ENCODE measurements at places on chromosomes 13 and 19.

DNA sequence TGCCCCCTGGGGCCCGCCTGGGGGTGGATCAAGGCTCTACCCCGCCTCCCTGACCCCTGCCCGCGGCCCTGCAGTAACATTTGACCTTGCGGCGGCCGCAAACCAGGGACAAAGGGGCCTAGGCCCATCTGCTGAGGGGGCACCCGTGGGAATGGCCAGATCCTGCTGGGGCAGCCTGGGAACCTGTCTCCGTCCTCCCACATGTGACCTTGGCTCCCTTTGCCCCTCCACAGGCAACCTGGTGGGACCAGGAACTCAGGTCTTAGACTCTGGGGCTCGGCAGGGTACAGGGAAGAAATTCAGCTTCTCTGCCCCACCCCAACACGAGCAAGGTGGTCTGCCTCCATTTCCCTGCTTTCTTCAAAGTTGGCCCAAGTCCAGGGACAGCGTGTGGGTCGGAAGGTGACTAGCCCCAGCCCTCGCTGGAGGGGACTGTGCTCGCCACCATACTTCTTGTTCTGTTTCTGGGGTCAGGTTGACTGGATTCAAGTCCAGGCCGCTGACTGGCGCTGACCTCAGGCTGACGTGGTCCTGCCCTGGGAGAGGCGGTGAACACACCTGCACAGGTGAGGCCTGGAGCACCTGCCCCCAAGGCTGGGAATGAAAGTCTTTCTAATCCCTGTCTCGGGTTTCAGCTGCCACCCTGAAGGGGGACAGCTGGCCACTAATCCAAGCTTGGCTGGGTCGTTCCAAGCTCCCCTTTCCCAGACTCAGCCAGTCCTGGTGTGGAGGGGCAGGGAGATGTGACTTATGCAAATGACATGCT, 2.5 kb upstream of the NR2F6 start:
- no peak for DNase-seq

DNA sequence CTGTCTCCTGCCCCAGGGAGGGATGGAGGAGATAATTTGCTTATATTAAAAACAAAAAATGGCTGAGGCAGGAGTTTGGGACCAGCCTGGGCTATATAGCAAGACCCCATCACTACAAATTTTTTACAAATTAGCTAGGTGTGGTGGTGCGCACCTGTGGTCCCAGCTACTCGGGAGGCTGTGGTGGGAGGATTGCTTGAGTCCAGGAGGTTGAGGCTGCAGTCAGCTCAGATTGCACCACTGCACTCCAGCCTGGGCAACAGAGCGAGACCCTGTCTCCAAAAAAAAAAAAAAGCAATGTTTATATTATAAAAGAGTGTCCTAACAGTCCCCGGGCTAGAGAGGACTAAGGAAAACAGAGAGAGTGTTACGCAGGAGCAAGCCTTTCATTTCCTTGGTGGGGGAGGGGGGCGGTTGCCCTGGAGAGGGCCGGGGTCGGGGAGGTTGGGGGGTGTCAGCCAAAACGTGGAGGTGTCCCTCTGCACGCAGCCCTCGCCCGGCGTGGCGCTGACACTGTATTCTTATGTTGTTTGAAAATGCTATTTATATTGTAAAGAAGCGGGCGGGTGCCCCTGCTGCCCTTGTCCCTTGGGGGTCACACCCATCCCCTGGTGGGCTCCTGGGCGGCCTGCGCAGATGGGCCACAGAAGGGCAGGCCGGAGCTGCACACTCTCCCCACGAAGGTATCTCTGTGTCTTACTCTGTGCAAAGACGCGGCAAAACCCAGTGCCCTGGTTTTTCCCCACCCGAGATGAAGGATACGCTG, 184.0 kb downstream of the KDM4B start:
- no peak for DNase-seq

GRCh38 chr13:102405499-102406100, 3.8 kb upstream of the FGF14 start:
- DNase-seq = no peak

DNA sequence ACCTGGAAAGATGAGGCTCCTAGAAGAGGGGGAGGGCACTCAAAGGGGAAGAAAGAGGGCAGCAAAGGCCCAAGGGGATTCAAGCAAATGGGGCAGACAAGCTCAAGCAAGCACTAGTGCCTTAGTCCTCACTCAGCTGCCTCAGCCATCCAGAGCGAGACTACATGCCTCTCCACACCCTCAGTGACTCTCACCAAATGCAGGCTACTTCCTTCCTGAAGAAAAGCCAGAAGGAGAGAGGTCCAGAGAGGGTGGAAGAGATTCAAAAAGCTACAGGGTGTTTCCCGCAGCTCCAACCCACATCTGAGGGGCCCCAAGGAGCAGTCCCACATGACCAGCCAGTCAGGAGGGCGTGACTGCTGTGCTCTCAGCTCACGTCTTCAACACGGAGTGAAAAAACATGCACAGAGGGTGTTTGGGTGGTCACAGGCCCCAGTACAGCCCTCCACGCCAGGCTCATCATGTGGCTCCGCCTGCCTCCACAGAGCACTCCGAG, 40.5 kb downstream of the MIPEP start:
- no peak for DNase-seq

DNA sequence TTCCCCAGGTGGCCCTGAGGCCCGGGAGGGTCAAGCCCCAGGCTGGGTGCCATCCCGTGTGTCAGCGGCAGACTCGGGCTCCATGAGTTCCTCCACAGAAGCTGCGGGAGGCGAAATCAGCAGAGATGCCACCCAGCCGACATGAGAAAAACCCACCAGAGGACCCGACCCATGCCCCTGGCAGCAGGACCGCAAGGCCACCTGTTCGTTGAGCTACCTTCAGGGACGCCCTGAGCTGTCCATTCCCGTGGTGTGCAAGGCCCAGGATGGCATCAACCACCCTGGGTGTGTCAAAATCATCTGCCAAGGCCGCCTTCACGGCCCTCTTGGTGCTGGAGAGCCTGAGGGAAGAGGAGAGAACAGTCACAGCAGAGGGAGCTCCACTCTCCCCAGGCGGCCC, 30.4 kb downstream of the NAXD start:
- no peak for DNase-seq

GRCh38 chr19:12698138-12698537, 1.7 kb upstream of the FBXW9 start:
- DNase-seq = no peak

DNA sequence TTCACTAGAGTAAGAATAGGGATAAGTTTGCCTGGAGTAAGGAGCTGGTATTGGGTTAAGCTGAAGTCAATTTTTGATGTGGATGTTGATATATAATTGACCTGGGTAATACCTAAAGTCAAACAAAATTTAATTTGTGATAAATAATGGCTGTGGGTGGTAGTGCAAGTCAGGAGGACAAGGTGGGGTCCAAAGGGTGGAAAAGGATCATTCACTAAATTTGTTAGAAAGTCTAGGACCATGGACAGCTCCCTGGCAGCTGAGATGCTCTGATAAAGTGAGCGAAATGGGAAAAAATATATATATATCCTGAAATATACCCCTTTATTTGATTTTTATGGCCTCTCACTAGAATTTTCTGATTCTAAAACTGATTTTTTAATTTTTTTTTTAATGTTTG, 463.5 kb downstream of the GPC6 start:
- no peak for DNase-seq

- DNase-seq = no peak
Measured at GRCh38 chr19:20858218-20858617, 64.8 kb upstream of the ZNF85 start.

- no peak for DNase-seq
Measured at GRCh38 chr13:49308097-49308875, 60.6 kb downstream of the CDADC1 start.

GRCh38 chr19:10557603-10558197, 8.1 kb downstream of the KRI1 start:
- DNase-seq = no peak

GRCh38 chr19:38554676-38555141, 63.0 kb downstream of the MAP4K1 start:
- no peak for DNase-seq
